Activated naive CD4-positive, alpha-beta T cell treated with anti-CD3 and anti-CD28 coated beads, Interleukin-2, amount 50 U/mL, for 72 hours (primary cell): ENCODE measurements at places on chromosomes 1 and 21.

DNA sequence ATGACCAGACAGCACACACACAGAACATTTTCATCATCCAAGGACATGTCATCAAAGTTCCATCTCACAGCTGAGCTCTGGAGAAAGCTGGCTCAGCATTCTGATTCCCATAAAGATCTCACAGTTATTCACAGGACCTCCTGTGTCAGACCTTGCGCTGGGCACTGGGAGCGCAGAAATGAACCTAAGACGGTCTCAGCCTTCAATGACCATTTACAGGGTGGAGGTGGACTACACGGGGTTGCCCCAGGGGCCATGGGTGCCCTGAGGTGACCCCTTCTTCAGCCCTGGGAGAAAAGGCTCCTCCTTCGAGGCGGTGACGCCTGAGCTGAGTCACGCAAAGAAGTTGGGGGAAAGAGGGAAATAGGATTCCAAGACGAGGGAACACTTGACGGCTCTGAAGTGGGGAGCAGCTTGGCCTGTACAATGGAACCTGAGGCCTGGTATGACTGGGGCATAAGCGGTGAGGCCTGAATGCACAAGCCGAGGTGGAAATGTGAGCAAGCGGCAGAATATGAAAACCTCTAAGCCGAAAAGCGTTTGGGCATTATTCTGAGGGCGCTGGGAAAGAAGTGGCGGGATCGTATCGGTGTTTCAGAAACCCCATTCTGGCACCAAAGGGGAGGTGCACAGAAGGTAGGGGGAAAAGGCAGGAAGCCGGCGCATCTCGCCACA, 797 bp downstream of the CC2D1B start:
- no peak for DNase-seq

DNA sequence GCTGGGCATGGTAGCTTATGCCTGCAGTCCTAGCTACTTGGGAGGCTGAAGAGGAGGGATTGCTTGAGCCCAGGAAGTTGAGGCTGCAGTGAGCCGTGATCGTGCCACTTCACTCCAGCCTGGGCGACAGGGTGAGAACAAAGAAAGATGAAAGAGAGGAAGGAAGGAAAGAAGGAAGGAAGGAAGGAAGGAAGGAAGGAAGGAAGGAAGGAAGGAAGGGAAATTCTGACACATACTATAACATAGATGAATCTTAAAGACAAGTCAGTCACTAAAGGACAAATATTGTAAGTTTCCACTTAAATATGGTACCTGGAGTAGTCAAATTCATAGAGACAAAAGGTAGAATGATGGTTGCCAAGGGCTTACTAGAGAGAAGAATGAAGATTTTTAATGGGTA, 108.0 kb upstream of the CACHD1 start:
- DNase-seq, result no peak

- DNase-seq, result no peak
Measured at GRCh38 chr1:156525856-156526489, 25.4 kb upstream of the MEF2D start.

DNA sequence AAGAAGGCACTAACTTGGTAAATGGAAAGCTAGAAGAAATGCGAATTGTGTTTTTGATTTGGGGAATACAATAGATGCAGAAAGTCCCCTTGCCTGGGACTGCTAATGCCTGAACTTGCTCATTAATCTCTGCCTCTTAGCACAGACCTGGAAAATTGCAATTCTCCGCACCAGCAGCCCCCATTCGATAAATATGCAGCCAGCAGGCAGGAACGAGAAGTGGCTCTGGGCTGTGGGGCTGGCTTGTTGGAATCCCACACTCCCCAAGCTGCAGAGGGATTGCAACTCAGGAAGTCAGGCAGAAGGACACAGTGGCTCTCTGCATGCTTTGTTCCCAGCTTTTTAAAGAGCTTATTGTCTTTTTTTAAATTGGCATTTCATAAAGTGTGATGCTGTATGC, 51.3 kb downstream of the PCP4 start:
- DNase-seq, result no peak

GRCh38 chr1:174167265-174167803, 8.0 kb downstream of the RABGAP1L start:
- DNase-seq, result no peak

- DNase-seq, result no peak
Measured at GRCh38 chr1:38547321-38547720, 312.3 kb downstream of the RRAGC start.

- no peak for DNase-seq
Measured at GRCh38 chr1:51175278-51175677, 60.8 kb upstream of the RNF11 start.

GRCh38 chr1:27275696-27276095, 41.3 kb downstream of the WDTC1 start:
- DNase-seq, result no peak

DNA sequence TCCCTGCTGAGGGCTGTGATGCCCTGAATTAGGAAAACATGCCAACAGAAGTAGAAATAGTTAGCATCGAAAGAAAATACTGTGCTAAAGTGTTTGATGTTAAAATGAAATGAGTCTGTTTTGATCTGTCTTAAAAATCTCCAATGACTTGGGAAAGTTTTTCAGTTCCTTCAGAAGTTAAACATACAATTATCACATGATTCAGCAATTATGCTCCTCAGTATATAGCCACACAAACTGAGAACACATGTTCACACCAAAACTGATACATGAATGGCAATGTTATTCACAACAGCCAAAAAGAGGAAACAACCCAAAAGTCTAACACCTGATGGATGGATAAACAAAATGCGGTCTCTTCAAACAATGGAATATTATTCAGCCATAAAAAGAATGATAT, 130.6 kb downstream of the PTPN14 start:
- DNase-seq, result no peak

DNA sequence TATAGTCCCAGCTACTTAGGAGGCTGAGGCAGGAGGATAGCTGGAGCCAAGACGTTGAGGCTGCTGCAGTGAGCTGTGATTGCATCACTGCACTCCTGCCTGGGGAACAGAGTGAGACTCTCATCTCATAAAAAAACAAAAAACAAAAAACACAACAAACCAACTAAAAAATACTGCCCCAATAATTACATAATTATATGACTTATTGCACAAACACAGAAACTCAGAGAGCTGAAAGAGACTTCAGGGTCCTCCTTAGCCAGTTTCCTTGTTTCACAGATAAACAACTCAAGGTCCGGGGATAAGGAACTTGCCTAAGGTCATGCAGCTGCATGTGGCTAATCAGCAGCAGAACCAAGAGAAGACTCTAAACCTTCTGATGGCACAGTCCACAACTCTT, 11.9 kb downstream of the EXTL2 start:
- DNase-seq, result no peak

GRCh38 chr1:161098210-161099068, at the start of gene KLHDC9:
KLHDC9 (plus strand) TSS chr1:161098361; CDS start chr1:161098536, 175 bp downstream.
- DNase-seq, result peak; percentile 63

GRCh38 chr1:47924270-47925048, 72.7 kb downstream of the TRABD2B start:
- no peak for DNase-seq

DNA sequence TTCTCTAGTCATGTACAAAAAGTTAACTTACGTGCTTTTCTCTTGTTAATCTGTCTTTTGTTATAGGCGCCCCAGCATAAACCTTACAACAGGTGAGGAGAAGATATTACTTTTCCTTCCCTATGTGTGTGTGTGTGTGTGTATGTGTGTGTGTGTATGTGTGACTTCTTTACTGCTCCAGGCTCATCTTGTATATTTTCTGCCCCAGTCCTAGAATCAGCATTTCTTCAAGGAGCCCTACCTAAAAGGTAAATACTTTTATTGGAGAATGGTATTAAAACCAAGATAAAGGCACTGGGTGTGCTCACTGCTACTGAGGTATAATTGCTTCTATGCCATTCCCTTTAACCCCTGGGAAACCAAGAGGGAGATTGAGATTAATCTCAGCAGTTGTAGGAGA, 129.8 kb downstream of the PLPPR5 start:
- no peak for DNase-seq

- no peak for DNase-seq
Measured at GRCh38 chr1:80392529-80392928, 1386.0 kb upstream of the ADGRL4 start.

- no peak for DNase-seq
Measured at GRCh38 chr1:236400061-236400603, 6.0 kb downstream of the EDARADD start.

DNA sequence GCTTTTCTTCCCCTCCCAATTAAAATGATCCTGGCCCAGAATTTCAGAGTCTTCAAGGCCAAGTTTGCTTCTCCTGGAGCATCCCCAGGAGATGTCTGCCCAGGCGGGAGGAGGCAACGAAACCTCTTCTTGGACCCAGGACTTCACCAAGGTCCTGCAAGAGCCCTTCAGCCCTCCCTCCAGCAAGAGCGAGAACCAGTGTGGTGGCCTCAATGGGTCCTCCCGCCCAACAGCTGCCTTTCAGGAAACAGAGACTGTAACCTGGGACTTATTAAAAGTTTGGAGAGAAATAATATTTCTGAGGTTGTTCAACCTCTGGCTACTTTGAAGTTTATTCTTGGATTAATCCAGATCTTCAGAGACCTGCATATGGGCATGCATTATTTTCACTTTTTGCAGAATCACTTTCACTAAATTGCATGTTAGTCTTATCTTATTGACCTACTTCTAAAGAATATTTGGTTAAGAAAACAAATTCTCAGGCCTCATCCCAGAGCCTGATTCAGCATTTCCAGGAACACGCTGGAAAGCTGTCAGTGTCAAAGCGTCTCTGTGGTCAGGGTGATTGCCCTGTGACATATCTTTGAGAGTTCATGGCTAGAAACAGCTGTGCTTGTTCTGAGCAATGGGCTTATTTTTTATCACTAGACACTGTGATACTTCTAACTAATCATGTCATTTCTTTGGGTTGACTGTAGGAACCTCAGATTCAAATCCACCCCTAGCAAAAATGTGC, 66.0 kb upstream of the CLDN14 start:
- DNase-seq, result no peak

DNA sequence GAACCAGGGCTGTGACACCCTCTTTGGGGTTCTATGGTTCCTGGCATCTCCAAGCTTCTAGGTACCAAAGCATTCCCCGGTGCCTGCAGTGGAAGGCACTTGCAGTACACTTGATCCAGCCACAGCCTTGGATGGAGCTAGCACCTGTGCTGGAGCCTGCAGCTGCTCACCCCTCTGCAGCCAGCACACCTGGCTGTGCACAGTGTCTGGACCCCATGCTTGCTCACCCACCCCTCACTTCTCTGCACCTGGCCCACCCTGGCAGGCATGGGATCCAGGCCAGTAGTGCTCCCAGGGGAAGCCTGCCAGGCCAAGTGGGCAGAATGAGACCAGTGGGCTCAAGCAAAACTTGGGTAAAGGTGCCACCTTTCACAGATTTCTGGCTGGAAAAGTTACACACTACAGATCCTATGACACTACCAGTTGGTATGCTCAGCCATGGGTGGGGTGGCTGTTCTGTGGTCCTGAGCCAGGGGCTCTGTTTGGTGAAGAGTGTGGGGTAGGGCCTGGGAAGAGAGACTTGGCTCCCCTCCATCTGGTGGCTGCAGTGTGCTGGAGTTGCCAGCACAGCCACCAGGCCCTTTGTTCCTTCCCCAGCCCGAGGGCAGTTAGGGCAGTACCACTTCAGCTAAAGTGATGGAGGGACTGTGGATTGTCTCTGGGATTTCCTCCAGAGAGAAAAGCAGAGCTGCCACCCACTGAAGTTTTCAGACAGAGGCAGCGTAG, 157.8 kb upstream of the LRRC7 start:
- DNase-seq, result no peak

GRCh38 chr1:218718977-218719376, 373.8 kb downstream of the TGFB2 start:
- no peak for DNase-seq

GRCh38 chr1:226629210-226629895, 80.8 kb downstream of the STUM start:
- no peak for DNase-seq

GRCh38 chr1:61618755-61619154, 106.2 kb downstream of the TM2D1 start:
- no peak for DNase-seq

DNA sequence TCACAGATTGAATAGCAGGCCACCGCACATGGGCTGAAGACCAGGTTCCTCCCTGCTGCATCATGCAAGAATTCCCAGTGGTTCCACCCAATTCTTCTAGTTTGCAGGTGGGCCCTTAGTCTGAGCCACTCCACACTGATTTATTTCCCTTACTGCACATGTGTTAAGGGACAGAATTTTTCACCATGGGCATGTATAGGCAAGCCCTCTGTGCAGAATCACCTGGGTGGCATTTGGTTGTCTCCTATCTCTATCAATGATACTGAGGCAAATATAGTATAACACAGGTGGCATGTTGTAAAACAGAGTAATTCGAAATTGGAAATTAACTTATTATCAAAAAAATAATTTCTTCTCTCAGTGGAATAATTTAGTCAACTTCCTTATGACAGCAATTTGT, 1892.4 kb downstream of the NCAM2 start:
- no peak for DNase-seq

GRCh38 chr21:26320596-26320995, 150.0 kb upstream of the APP start:
- no peak for DNase-seq

DNA sequence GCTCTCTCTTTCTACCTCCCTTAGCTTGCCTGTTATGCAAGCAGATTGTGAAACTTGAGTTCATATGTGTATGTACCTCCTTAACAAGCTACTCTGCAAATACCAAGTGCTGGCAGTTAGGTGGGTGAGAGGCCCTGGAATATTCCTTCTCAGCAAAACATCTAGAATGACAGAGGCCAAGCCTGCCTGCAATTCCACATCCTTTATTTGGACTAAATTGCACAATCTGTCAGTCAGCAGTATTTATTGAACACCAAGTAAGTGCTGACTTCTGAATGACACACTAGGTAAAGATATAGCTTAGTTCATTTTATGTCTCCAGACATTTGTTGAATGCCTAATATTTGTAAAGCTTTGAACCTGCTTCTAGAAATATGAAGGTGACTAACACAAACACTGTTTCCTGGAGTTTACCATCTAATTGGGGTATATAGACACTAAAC, 87.5 kb downstream of the RGL1 start:
- DNase-seq, result no peak

GRCh38 chr1:56526571-56527174, 52.7 kb downstream of the PLPP3 start:
- DNase-seq, result no peak

- DNase-seq, result no peak
Measured at GRCh38 chr1:166988974-166989515, at the start of gene MAEL. MAEL (plus strand) TSS chr1:166989280; CDS start chr1:166989353, 73 bp downstream.

GRCh38 chr21:44527983-44528633, 11.9 kb downstream of the KRTAP10-1 start:
- peak; percentile 33 for DNase-seq

- no peak for DNase-seq
Measured at GRCh38 chr1:202324646-202325045, 17.1 kb downstream of the UBE2T start.

- DNase-seq, result no peak
Measured at GRCh38 chr1:207298186-207298585, 23.3 kb upstream of the CD55 start.

GRCh38 chr1:246144931-246145330, 362.1 kb downstream of the SMYD3 start:
- no peak for DNase-seq

- DNase-seq, result no peak
Measured at GRCh38 chr1:1290238-1290731, 10.0 kb downstream of the SCNN1D start.
